ENCODE measurements at places on chromosomes 16 and 17.
A peak's percentile ranks its signal among the peaks of the same experiment; 100 is the strongest.

GRCh38 chr17:7304179-7304578, 3.2 kb upstream of the EIF5A start:
- no peak for DNase-seq

DNA sequence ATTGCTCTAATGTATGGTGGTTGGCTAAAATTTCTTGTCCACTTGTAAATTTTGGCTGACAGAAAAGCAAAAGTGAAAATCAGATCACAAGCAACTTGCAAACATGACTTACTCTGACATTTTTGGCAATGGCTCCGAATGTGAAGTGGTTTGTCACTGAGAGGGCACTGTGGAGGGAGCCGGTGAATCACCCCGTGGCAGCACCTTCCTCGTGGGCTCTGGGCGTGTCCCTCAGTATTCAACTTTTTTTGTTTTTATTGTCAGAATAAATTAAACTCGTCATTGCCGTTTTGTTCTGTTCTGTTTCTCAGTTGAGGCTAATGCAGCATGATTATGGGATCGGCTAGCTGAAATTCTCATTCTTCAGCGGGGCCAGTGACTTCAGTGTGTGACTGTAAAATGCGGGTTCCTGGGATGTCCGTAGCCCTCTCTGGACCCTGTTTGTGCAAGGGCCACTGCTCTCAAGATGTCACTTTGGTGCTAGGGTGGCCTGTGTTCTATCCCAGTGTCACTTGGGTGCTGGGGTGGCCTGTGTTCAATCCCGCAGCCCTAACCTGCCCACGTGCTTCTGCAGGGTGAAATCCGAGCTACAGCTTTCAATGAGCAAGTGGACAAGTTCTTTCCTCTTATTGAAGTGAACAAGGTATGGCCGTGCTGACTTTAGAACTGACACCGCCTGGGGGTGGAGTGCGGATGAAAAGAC, 48.8 kb downstream of the RPA1 start:
- DNase-seq: no peak

DNA sequence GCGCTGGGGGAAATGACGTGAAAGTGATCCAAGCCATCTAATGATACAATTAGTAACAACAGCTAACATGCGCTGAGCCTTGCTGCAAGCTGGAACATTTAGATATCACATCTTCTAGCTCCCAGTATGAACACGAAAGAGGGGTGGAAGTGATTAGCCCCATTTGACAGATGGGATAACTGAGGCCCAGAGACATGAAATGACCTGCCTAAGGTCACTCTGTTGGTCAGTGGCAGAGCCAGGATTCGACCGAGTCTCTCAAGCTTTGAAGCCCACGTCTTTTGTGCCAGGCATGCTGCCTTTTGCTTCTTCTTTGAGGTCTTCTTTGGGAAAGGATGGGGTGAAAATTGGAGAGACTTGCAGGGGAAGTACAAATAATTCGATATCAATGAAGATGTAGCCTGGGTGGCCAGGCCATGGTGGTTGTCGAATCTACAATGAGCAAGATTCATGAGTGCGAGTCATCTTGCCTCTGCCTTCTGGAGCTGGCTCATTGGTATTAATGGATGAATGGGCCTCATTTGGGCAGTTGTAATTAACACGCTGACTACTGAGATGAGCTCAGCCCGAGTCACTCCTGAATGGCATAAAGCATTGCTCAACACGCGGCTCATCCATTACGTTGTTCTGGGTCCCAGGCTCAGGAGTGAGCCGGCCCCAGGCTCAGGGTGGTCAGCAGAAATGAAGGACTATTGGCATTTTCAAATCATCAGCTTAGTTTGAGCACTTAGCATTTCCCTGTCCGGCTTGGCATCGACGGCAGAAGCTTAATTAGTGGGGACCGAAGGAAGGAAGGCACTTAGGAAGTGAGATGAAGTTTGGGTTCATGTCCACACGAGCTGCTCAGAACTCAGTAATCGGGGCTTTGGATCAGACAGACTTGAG, 28.0 kb upstream of the GPRC5B start:
- DNase-seq: no peak

- DNase-seq: no peak
Measured at GRCh38 chr17:3622977-3623594, 13.0 kb downstream of the SHPK start.

DNA sequence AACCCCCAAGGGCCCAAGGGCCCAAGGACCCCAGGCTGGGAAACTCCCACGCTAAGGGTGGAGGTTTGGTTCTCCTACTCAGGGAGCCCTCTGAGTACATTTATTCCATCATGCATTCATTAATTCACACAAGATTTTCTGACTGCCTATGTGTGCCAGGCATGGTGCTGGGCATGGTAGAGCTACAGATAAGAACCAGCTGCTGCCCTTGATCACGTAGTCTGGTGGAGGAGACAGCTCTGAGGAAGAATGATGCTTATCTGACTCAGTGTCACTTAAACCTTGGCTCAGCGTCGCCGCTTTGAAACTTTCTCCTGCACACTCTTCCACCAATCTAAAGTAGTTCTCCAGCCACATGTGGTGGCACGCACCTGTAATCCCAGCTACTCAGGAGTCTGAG, 3.6 kb upstream of the ARL4D start:
- DNase-seq: no peak

- no peak for DNase-seq
Measured at GRCh38 chr17:58270476-58271215, 10.1 kb downstream of the MPO start.

GRCh38 chr16:57624044-57624688, 4.3 kb upstream of the ADGRG1 start:
- no peak for DNase-seq

DNA sequence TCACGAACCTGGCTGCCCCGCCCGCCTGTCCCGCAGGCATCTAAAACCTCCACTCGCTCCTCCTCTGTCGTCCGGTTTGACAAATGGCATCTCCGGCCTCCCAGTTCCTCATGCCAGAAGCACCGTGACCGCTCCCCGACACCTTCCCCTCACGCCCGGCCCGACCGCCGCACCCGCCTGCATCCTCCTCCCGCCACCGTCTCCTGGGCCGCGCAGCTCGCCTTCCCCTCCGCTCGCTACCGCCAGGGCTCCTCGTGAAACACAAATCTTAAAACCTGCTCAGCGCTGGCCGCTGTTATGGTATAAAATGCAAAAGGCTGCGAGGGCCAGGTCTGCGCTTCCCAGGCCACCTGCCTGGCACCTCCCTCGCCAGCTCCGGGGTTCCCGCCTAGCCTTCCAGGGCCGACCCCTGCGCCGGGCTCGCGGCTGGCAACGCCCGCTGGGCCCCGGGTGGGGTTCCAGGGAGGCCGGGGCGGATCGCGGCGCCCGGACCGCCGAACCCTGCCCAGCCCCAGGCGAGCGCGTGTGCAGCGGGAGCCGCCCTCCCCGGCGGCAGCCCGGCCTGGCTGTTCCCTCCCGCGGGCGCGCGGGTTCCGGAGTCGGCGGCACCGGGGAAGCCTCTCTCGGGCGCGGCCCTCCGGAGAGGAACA, 488 bp downstream of the SPSB3 start:
- DNase-seq: peak; percentile 76

DNA sequence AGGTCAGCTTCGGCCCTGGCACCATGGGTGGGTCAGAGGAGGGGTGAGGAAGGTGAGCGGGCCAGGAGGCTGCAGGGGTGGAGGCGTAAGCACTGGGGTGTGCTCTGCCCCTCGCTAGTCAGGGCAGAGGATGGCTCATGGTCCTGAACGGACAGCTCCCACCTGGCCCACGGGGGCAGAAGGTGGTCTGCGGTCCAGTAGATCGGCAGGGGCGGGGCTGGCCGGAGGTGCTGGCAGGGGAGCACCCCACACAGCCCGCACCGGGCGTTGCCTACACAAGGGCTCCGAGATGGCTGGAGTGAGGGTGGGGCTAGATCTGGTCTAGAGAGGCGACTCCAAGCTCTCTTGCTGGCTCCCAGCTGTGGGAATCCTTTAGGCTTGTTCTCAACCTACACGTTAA, 8.2 kb downstream of the NPTX1 start:
- DNase-seq: no peak

- DNase-seq: no peak
Measured at GRCh38 chr16:89191901-89192185, 8.5 kb downstream of the SLC22A31 start.

- no peak for DNase-seq
Measured at GRCh38 chr16:11585460-11586377, 1.0 kb downstream of the LITAF start.

DNA sequence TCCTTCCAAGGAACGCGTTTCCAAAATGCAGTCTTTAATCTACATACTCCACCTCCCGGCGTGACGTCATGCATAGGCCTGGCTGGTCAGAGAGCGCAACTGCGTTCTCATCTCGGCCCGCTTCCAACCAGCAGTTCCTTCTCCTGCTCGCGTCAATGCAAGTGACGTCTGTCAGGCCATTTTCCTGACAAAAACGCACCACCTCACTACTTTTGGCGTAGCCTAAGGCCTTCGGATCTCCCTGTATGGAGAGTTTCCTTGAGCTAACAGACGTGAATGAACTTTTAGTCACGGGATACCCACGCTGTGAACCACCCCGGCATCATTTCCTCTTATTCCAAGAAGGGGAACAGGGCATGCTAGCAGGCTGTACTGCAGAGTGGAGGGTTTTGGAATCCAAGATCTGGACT, 25.0 kb downstream of the TEX14 start:
- DNase-seq: peak; percentile 96

GRCh38 chr16:83420206-83420760, 387.5 kb upstream of the HSBP1 start:
- DNase-seq: peak; percentile 18

DNA sequence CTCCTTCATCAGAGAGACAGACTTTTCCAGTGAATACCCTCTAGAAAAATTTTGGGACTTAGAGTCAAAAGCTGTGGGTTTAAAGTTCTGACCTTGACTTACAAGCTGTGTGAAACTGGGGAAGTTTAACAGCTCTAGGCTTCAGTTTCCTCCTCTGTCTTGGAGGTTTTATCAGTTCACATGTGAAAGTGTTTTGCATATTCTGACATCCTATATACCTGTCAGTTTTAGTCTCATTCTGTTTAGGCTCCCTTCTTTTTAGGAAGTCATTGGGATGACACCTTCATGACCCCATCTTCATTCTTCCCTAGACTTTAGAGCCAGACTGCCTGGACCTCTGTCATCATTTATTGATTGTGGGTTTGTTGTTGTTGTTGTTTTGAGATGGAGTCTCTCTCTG, 44.4 kb downstream of the YPEL2 start:
- no peak for DNase-seq

DNA sequence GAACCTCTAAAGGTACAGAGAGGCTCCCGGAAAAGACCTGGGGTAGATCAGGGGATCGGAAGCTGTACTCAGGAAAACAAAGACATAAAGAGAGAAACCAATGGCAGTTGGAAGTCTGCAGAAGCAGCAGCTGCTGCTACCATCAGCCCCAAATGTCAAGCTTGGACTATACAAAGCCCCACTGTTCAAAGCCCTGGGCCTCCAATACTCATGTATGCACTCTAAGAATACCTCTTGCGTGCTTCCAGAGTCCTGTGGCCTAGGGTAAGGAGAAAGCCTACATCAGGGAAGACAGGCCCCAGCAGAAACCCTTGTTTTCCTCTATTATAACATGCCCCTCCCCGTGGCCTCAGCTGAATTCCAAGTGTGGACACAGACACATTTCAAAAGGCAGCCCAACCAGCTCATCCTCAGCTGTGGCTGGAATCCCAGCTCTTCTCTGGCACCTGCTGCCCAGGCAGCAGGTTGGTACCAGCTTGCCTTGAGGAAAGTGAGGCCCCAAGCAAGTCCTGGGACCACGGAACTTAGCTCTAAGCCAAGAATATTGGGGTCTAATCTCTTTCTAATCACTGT, 19.3 kb upstream of the MTMR4 start:
- DNase-seq: no peak

- DNase-seq: peak; percentile 95
Measured at GRCh38 chr16:85819245-85819644, 19.8 kb downstream of the COX4I1 start.

GRCh38 chr17:34269969-34270368, at the start of gene CCL7:
Gene CCL7 (plus strand): TSS chr17:34270221. CDS start chr17:34270291, 70 bp downstream.
- no peak for DNase-seq

- DNase-seq: peak; percentile 18
Measured at GRCh38 chr16:85936816-85937215, 37.9 kb downstream of the IRF8 start.

GRCh38 chr17:50346313-50347116, 589 bp downstream of the XYLT2 start:
- peak; percentile 61 for DNase-seq

- DNase-seq: no peak
Measured at GRCh38 chr17:74235911-74236371, 22.6 kb downstream of the TTYH2 start.

- no peak for DNase-seq
Measured at GRCh38 chr17:2967515-2967914, 95.9 kb downstream of the OR1D5 start.

GRCh38 chr16:70574595-70575271, 51.1 kb downstream of the SF3B3 start:
- no peak for DNase-seq

DNA sequence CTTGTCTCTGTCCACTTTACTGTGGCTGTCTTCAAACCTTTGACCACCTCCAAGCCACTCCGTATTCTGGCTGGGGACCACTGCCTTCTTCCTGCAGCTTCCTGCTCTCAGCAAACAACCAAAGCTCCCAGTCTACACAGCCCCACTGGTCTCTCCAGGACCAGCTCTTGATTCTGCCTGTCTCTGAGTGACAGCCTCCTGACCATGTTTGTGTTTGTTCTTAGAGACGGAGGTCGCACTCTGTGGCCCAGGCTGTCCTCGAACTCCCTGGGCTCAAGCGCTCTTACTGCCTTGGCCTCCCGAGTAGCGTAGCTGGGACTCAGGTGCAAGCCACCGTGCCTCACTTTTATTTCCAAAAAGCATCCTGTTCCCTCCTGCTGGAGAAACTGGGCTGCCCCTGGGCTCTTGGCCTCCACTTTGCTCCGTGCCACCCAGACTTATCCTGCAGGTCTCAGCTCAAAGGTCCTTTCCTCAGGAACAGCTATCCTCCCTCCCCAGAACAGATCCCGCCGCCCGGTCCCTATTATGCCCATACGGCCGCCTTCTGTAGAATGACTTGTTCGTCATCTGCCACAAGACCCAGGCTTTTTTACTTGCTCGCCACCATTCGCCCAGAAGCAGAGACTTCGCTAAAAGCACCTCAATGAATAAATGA, 9.1 kb downstream of the MNT start:
- no peak for DNase-seq

DNA sequence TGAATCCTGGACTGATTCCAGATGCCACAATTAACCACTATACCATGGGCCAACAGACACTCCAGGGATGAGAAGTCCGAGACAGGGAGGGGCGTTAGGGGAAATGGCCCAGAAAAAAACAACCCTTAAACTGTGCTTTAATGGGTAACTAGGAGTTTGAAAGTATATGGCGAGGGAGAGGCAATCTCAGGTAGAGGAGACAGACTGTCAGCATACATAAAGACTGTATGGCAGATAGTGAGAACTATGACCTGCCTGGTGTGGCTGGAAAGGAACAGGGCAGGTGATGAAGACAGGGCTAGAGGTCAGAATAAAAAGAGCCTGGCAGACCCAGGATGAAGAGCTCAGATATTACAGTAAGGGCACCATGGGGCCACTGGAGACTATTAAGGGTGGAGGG, 8.1 kb downstream of the ZZEF1 start:
- no peak for DNase-seq

- peak; percentile 94 for DNase-seq
Measured at GRCh38 chr17:45098869-45099616, 33.3 kb downstream of the PLCD3 start.
